ENCODE measurements at places on chromosomes 12 and 14.

- no peak for DNase-seq
These were observed 4.7 kb downstream of the PLEKHG6 start for GRCh38 chr12:6315184-6315583.

- no peak for DNase-seq
These were observed 80.8 kb downstream of the MNAT1 start for GRCh38 chr14:60815371-60815770.

GRCh38 chr14:91328313-91329050, 84.0 kb upstream of the GPR68 start:
- no peak for DNase-seq

DNA sequence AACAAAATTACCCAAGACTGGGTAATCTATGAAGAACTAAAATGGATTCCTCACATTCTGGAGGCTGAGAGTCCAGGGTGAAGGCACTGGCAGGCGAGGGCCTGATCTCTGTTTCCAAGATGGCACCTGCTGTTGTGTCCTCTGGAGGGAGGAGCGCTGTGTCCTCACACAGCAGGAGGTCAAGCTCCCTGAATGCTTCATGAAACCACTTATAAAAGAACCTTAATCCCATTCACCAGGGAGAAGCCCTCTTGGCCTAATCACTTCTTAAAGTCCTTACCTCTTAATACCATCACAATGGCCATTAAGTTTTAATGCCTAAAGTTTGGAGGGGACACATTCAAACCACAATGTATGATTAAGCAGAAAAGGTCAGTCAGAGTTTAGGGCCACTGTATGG, 172.4 kb downstream of the EMP1 start:
- DNase-seq: peak; percentile 48

- DNase-seq: no peak
These were observed 243.3 kb upstream of the KRR1 start for GRCh38 chr12:75754698-75755097.

DNA sequence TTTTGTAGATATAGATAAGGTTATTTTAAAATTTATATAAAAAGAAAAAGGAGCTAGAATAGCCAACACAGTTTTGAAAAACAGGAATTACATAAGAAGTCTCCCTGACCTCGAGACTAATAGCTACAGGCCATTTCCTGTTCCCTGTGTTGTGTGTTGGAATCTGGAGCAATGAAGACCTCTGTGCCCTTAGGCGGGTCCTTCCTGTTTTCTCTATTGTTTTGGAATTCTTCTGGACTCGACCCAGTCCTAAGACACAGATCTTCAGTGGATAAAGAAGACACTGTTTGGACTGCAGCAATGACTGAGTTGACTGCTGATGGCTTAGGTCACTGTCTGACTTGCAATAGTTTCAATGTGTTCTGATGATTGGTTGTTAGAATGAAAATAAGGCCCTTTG, 26.2 kb downstream of the SNRPF start:
- DNase-seq: no peak

GRCh38 chr12:82486524-82487235, 128.4 kb downstream of the METTL25 start:
- no peak for DNase-seq

Measured in SJCRH30 (cell line).